ENCODE measurements at places on chromosomes 4 and X.

DNA sequence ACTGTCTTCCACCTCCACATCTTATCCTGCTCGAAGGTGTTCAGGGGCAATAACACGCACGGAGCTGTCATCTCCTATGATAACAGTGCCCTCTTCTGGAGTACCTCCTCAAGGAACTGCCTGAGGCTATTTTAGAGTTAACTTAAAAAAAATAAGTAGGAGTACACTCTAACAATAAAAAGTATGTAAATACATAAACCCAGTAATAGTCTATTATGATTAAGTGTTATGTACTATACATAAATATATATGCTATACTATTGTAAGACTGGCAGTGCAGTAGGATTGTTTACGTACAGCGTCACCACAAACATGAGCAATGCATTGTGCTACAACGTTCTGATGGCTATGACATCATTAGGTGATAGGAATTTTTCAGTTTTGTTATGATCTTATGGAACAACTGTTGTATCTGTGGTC lies 34.5 kb upstream of the TLR2 start:
- no peak for DNase-seq

DNA sequence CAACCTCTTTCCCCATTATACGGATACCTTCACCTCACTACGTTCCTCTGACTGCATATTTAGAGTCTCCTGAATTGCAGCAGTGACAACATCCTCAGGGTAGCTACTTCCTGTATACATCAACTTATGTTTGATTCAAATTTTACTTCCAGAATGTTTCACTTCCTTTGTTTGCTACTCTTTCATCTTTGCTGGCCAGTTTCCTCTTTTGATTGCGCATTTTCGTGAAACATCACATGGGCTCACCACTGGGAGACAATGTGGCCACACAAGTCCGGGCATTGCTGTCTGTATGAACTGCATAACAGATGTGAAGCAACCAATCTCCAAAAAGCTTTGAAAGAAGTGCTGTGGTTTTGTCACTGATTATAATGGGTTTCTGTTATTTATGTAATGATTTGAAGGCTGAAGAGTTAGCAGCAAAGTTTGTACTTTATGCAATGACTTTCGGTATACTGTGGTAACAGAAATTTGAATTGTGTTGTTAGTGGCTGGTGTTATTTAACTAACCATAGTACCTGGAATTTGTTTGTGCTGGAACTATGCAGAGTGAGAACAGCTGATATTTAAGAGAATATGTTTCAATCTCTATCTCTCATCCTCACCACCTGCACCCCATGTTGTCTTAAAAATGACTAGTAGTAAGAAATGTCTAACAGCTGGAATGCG lies 7.4 kb downstream of the SNCA start:
- peak; percentile 34 for DNase-seq

DNA sequence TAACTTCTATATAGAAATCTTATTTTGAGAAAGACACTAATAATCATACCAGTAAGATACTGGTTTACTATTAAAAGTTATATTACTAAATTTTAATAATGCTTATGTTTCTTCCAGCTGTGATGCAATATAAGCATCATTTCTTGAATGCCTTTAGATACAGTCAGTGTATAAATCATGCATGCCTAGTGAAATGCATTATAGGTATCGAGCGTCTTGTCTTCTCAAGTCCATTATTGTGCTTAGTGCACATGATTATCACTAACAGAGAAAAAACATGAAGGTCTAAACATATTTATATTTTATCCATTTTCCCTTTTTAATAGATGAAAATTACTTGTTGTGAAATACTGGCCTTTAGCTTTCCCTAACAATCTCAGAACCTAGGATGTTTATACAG lies 1021.5 kb upstream of the AGA start:
- DNase-seq: no peak

DNA sequence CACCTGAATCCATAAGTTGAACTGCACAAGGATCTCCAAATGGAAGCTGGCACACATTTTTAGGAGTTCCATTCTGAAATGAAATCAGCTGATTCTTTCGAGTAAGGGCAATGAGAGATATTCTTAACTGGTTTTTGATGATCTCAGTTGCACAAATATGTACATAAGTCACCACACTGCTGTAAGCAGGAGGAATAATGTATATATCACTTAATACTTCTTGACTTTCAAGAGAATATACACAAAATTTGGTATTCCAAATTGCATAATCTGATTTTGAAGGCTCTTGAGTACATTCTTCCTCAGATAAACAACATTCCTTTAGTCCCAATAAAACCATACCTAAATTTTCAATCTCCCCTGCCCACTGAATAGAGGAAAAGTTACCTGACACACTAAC lies 8.2 kb downstream of the FANCB start:
- no peak for DNase-seq

DNA sequence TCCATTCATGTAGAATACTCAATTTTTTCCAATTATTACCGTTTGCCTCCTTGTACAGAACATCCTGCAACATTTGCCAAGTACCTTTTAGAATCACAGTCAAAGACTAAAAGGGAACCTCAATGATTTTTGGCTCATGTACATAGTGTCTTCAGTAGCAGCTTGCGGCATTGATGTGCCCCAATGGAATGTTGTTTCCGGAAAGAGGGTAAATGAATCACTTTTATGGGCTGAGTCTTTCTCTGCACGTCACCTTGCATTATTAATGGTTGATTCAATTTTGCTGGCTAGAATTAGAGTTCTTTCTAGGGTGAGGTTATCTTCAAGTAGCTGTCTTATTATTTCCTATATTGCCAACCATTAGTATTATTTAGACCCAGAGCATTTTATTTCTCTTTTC lies 116.9 kb upstream of the GABRA2 start:
- DNase-seq: no peak

GRCh38 chr4:14934704-14935390 lies 67.4 kb upstream of the CPEB2 start:
- no peak for DNase-seq

DNA sequence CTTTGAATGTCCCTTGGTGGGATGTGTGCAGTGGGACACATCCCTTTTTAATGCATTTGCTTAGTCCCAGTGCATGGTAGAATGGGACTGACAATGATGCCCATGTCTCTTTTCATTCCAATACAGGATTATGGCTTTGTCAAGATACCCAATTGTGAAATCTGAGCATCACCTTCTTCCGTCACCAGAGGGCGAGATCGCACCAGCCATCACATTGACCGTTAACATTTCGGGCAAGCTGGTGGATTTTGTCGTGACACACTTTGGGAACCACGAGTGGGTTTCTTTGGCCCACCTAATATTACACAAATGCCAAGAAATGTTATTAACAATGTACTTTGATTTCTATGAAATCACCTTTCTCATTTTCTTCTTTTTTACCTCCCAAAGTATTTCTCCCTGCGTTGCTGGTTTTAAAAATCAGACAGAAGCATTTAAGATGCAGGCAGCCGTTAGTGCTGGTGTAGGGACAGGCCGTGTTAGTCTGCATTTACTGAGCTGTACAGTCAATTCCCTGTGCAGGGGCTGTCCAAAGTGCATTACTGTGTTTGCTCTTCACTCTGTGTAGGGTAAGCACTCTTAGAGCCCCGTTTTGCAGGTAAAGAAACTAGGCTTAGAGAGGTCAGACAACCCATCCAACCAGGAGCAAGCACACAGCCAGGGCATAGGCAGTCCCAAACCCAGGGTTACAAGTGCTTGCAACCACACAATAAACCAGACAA lies 46.5 kb downstream of the CWH43 start:
- no peak for DNase-seq

GRCh38 chrX:133171962-133172708 lies 46.0 kb downstream of the TFDP3 start:
- no peak for DNase-seq

DNA sequence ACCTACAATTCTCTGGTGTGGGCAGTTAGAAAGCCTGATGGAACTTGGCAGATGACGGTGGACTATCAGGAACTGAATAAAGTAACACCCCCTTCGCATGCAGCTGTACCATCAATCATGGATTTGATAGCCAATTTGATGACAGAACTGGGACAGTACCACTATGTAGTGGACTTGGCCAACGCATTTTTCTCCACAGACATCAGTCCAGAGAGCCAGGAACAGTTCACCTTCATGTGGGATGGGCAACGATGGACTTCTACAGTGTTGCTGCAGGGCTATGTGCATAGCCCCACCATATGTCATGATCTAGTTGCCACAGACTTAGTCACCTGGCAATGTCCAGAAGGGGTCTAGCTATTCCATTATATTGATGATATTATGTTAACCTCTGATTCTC lies 54.5 kb upstream of the CCDC149 start:
- no peak for DNase-seq

- DNase-seq: no peak
Observed at GRCh38 chr4:147786531-147786930, 54.6 kb downstream of the ARHGAP10 start.

DNA sequence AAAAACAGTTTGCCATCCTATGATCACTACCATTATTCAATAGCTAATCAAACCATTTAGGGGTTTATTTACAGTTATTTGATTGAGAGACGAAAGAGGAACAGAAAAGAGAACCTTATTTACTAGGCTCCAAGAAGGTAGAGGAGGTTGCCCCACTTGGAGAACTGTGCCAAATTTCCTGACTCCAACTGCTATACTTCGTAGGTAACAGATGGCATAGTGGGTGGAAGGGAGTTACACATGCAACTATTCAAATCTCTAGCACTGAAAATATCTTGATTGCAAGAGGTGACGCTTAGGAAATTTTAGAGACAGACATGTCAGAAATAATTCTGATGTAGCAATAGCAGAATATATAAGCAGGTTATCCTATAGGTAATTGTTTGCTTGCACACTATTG lies 38.0 kb upstream of the TMPRSS11F start:
- DNase-seq: no peak

DNA sequence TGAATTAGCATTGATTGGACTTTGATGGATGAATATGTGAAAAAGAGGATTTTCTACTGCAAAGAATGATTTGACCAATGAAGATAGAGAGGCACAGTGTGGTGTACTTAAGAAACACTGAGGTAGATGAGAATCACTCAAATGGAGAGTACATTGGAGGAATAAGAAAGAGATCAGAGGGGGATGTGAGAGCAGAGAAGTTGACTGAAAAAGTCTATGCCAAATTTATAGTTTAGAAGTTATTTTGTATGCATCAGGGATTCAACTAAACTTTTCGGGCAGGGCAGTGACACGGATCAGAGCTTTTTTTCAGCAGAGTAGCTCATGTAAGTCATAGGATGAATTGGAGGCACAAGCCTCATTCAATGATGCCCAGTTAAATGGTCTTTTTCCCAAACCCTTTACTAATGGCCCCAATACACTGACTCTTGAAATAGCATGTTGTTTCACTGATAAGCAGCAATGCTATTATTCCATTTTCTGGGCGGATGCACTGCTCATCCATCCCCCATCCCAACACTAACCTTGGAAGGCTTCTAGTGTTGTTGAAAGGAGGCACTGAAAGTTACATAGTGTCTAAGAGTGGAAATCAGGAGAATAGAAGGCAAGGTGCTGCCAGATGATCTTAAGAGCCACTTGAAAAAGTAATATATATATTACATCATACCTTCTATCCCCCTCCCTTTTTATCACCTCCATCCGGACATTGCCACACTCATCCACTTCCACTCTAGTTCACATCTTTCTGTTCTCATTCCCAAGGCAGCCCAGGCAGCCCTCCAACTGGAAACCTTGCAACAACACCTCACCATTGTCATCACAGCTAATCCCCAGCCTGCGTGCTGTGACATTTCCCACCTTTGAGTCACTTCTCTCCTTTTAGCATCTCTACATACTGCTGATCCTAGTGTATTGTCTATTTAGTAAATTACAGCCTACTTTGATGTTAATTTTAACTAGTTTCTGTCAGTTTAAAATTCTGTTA lies 46.1 kb downstream of the ARHGAP24 start:
- no peak for DNase-seq

GRCh38 chr4:22515145-22515887 lies 550 bp downstream of the ADGRA3 start:
- DNase-seq: peak; percentile 14

- no peak for DNase-seq
Observed at GRCh38 chr4:141220271-141220670, 424 bp upstream of the ZNF330 start.

DNA sequence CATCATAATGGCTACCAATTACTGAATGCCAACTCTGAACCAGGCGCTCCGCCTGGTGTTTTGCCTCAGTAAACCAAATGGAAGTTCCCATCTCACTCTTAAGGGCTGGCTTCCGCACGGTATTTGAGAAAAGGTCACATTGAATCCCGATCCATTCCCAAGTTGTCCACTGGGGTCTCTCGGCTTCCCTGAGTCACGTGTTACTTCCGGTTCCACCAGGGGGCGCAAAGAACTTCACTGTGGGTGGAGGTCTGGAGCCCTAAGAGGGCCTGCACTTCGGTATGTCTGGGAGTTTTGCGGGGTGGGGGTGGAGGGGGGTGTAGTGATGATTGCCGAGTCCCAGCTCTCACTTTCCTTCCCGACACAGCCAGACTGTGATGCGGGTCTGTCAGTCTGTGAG lies 13.4 kb upstream of the NHS start:
- no peak for DNase-seq

DNA sequence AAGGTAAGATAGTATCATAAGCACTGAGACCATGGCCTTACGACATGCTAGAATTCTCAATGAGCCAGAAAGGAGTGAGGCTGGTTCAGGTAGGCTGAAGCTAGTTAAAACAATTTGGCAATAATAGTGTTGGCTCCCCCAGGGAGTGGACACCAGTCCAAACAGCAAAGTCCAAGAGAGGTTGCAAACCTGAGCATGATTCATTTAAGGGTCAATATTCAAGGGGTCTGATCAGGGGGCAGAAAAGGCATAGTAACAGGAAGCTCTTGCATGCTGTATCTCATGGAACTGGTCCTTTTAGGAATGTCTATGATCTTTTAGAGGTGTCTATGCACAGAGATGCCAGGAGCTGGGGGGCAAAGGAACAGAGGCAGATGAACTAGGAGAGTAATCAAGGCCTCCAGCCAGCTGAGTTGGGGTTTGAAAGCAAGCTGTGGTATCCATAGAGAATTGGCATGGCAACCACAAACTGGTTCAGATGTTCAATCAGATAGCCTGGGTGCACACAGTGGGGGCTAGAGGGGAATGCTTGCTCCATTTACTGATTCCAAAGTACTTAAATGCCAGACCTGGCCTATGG lies 5.1 kb downstream of the GJB1 start:
- no peak for DNase-seq

DNA sequence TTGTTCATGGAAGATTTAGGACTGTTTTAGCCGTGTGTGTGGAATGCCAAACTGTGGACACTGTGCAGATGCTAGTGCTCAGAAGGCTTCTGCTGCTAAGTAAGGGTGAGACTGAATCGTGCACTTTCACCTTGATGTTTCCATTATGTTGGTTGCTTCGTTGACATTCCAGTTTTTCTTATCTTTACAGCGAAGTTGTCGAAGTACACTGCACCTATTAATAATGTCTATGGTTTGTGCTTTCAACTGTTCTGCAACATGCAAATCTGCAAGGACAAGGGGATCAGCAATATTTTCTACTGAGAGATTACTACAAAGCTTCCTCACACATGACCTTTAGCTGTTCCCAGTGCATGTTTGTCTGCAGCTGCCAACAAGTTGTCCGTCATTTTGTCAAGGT lies 67.7 kb downstream of the UGT2A3 start:
- no peak for DNase-seq

DNA sequence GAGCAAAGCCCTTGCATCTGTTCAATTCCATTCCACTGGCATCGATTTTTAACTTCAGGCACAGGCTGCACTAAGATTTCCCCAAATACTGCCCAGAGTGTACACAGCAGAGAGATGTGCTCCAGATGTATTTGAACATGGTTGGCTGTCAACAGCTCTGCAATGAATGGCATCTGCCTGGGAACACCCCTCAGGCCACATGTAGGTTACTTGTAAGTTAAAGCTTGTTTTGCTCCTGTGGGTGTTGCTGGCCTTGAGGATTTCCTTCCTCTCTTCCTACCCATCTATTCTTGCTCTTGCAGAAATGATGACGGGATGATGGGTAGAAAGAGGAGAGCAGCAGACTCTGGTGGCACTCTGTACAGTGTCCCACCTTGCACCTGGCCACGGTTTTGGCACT lies 69.3 kb upstream of the HELT start:
- DNase-seq: no peak

All from posterior cingulate gyrus (tissue), 11 donors.